HTR-8/SVneo (cell line): ENCODE measurements at places on chromosomes 1 and 21.

DNA sequence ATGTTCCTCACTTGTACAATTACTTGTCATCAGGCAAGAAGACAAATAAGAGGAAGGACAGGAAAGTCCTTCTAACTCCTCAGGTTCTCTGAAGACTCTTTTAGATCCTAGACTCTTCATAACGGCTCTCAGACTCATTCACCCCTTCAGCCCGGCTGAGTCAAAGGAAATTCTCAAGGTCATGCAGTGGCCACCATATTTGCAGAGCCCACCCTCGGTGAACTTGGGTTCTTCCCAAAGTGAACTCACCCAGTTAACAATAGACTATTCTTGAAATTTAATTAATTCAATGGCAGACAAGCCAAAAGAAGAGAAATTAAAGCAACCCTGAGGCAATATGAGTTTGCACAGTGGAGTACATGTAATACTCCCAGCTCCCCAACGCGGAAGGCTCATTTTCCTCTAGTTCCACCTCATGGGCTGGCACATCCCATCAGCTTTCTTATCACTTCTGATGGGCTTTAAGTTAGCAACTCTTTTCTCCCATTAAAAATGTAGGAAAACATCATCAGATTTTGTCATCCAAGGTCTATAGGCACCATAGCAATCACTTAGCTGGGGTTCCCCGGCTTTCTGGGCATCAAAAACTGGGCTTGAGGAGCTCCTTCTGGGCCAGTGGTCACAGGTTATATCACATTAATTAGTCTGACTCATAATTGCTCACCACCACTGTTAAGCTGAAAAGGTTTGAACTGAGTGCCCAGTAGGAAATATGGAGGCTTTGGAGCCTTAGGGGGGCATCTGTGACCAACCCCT, 27.8 kb upstream of the TIAM1 start:
- no peak for DNase-seq

- no peak for DNase-seq
Measured at GRCh38 chr1:14568716-14569355, 29.6 kb upstream of the KAZN start.

DNA sequence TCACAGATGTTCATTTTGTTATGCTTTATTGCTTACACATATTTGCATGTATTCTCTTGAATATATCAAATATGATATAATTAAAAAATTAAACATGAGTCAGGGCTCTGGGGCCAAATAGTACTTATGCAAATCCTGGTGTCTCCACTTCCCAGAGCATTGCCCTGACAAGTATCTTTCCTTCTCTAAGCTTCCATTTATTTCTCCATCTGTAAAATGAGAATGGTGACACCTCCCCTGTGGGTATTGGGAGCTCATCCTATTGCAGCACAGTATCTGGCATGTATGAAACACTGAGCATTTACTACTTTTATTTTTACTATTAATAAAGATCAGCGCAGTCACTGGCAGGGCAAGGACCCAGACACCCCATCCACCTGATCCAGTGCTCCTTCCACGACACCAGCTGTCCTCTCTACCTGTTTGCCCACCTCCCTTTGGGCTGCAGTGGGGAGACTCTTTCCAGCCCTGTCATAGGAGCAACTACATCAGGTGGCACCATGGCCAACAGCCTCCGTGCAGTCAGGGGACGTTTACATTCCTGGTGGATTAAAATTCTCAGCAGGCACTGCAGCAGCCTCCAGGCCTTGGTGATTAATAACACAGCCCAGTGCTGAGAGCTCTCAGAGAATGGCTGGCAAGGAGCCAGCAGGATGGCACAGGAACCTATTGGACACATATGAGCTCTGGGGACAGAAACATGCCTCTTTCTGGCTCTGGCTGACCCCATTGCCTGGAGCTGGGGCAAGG, 113.0 kb downstream of the DMRTB1 start:
- DNase-seq = peak; percentile 69

DNA sequence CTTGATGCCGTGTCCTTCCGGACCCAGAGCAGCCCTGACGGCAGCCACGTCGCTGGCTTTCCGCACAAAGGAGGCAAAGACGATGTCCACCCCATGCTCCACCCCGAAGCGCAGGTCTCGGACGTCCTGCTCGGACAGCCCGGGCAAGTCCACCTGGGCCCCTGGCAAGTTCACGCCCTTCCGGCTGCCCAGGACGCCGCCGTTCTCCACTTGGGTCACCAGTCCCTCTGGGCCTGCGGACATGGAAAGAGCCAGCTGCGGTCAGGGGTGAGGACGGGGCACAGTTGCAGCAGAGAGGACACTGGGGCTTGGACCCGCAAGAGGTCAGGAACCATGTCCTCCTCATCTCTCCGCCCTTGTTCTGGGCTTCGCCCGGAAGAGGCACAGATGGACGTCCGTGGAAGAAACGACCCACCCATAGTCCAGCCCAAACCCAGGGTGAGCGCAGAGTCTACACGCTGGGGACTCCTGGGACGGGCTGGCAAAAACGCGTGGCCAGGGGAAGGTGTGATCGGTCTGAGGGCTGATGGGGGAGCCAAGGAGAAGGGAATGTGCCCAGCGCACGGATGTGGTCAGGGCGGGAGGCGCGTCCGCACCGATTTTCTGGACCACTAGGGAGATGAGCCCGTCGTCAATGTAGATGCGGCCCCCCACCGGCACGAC, 6.6 kb downstream of the PKLR start:
- no peak for DNase-seq

DNA sequence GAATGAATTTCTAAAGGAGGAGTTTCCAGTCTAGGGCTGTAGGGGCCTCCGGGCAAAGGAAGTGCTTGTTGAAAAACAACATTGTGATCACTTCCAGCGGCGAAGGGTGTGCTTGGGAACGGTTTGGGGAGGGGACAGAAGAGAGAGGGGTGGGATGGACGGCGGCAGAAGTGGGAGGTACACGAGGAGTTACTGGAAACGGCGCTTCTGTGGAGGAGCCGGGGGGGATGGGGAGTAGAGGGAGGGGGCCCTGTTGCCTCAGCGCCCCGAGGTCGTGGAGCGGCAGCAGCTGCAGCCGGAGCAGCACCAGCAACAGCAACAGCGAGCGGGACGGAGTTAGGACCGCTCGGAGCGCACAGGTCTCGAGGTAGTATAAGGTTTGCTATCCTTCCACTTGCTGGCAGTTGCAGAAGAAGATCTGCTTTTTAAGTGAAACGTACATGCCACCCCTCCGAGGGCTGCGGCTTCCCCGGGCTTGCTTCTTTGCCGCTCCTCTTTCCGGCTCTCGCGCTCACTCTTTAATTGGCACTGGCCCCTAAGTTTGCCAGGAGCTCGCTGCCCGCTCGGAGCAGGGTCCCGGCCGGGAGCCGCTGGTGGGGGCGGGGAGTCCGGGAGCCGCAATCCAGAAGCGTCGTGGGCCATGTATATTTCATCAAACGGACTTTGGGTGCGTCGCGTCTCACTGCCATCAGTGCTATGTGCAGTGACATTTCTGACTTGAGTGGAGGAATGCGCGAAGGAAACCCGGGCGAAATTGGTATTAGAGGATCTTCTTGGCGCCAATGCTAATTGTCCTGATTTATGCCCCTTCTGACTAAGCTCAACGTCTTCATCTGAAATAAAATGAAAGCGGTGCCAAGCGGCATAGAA, 771 bp upstream of the NTNG1 start:
- DNase-seq = no peak

GRCh38 chr1:29805122-29805895, 569.0 kb downstream of the PTPRU start:
- no peak for DNase-seq

- peak; percentile 64 for DNase-seq
Measured at GRCh38 chr21:25573409-25574206, 33.7 kb downstream of the MRPL39 start.

DNA sequence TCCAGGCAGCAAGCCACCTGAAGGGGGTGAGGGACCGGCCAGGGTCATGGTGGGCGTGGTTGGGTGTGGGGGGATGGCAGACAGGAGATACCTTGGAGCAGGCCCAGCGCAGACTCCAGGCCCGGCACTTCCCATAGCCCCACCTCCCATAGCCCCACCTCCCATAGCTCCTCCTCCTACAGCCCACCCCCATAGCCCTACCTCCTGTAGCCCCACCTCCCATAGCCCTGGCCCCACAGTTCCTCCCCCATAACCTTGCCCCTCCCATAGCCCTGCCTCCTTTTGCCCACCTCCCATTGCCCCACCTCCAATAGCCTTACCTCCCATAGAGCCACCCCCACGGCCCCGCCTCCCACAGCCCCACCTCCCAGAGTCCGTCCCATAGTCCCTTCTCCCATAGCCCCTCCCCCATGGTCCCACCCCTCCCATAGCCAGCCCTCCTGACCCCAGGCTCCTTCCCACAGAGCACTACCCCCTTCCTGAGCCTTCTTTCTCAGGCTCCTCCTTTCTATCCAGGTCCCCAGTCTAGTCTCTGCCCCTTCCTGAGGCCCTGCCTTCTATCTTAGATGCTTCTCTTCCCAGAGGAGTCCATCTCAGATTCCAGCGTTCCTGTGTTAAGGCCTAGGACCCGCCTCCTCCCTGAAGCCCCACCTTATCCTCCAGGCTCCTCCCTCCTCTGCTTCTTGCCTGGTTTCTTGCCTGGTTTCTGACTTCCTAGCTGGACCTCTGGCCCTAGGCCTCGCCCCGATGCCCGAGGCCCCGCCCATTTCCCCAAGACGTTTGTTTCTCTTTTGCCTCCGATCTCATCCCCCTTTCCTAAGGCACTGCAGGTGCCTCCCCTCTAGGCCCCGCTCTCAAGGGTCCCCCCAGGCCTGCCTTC, 46.8 kb downstream of the PTPRU start:
- peak; percentile 31 for DNase-seq

DNA sequence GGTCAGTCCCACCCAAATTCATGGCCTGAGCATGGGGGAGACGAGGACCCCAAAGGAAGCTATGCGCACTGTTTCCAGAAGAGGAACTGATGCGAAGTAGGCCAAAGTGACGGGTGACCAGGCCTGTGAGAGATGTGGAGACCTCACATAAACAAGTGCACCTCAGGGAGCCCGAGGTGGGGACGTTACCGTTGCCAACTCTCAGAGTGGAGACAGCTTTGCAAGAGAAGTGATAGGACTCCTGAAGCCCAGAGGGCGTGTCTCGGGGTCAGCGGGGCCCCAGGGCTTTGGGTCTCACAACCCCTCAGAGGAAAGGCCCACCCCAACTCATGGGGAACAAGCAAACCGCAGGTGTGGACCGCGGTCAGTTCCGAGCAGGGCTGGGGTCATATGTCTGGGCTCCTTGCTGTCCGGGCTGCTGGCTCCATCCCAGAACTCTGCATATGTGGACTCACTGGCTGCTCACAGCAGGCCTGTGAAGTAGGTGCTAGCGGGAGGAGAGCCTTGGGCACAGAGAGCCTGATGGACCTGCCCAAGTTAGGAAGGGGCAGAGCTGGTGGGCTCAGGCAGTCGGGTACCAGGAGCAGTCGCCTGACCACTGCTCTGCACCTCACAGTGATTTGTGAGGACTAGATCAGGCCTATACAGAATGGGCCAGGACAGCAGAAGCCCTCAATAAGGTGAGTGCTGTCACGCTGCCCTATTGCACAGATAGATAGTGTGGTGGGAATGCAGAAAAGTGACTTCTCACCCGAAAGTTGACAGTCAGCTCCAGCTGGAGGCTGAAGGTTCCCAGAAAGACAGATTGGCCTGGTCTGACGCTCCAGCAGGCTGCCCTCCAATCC, 26.2 kb downstream of the STUM start:
- no peak for DNase-seq

- DNase-seq = no peak
Measured at GRCh38 chr1:244200596-244200995, 149.5 kb downstream of the ZBTB18 start.

GRCh38 chr1:107829036-107829770, 135.8 kb downstream of the VAV3 start:
- no peak for DNase-seq

GRCh38 chr1:1171546-1172340, 1.9 kb upstream of the TTLL10 start:
- no peak for DNase-seq

- DNase-seq = no peak
Measured at GRCh38 chr1:156164125-156164831, 10.9 kb downstream of the SEMA4A start.

GRCh38 chr1:175713381-175713780, 30.0 kb downstream of the TNR start:
- no peak for DNase-seq

GRCh38 chr1:1972976-1973715, 30.4 kb downstream of the CFAP74 start:
- DNase-seq = no peak

GRCh38 chr1:203638950-203639349, 12.3 kb downstream of the ATP2B4 start:
- no peak for DNase-seq

DNA sequence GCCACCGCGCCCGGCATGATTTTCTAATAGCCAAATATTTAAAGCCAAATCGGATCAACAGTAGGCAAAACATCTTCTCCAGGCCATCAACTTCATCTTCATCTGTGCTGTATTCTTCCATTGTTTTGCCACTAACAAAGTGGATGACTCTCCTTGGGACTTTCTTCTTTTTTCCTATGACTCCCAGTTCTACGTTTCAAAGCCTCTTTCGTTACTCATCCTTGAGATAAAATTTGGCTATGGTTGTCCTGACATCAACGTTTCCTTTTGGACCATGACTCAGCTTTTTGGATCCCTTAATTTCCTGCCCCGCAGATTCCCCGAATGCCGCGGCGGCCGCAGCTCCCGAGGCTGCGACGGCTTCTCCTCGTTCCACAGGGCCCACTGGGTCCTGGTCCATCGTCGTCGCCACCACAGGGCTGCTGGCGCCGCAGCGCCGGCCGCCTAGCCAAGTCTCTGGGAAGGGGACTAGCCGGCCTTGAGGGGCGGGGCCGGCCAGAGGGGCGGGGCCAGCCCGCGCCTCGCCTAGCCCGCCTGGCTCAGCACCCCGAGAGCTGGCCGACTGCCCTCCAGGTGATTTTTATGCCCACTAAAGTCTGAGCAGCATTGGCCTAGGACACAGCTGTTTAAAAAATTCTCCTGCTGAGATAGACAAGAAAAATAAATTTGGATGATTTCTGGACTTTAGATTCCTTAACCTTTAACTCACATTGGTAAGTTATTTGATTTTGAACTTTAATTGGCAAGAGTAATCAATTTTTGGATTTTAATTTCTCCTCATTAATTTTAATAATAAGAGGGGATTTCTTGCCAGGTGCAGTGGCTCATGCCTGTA, 93.9 kb downstream of the ADCY10 start:
- DNase-seq = peak; percentile 82

- DNase-seq = no peak
Measured at GRCh38 chr1:7638078-7638477, 133.0 kb upstream of the VAMP3 start.

DNA sequence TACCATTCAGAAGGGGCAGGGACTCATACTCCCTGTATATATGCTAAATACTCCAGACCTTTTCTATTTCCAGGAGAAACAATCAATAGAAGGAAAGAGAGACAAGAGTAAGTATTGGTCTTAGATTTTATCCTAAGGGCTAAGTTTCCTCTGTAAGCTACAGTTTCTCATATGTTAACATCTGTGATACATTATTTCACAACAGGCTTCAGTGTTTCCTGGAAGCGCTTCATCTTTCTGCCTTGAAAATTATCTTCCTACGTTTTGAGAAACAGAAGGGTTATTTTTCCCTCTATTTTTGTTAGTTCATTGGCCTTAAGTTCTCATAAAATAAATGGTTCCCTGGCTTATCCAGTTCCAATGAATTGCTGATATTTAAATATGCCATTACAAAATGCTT, 15.6 kb downstream of the FMO1 start:
- no peak for DNase-seq

GRCh38 chr21:36115138-36115730, 19.6 kb upstream of the CBR3 start:
- DNase-seq = no peak

- DNase-seq = no peak
Measured at GRCh38 chr1:22849770-22850169, 122.9 kb downstream of the LACTBL1 start.

- no peak for DNase-seq
Measured at GRCh38 chr1:39965044-39965443, 10.1 kb downstream of the MFSD2A start.

- peak; percentile 40 for DNase-seq
Measured at GRCh38 chr1:32413507-32414185, 19.4 kb upstream of the BSDC1 start.
